NCI-H2171 (cell line): ENCODE measurements at places on chromosomes 2 and 18.

- no peak for DNase-seq
Observed at GRCh38 chr18:48543228-48543627, 4.4 kb downstream of the CTIF start.

DNA sequence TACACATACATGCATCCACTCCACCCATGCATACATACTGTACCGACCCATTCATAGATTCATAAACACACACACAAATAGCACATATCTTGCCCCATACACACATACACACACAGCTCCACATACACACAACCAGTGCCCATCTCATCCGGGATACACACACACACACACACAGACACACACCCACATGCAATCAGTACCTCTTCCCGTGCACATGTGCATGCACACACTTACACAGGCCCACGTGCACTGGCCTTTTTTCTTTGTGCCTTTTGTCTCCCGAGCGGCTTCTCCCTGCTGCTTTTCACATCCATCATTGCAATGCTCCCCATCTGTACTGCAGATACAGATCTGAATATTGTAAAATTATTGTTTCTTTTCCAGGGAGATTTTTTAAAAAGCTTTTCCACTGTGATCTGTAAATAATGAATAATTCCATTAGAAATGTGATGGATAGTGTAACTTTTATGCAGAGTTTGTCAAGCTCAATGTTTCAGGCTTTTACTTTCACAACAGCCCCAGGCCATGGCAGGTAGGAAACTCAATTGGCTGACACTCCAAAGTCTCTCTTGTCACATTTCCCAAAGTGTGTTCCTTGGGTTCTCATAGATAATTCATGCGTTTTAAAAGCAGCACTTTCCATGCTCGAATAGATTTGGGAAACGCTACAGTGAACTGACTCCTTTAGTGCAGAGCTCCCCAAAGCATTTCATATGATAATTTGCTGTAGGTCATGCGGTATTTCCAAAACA, 393.5 kb downstream of the CTNNA2 start:
- DNase-seq: no peak

GRCh38 chr2:232835687-232836208, 34.3 kb upstream of the SNORC start:
- peak; percentile 6 for DNase-seq

- no peak for DNase-seq
Observed at GRCh38 chr2:97676620-97677019, 7.1 kb downstream of the C2orf92 start.

GRCh38 chr2:163736433-163737189, 803 bp upstream of the FIGN start:
- no peak for DNase-seq

DNA sequence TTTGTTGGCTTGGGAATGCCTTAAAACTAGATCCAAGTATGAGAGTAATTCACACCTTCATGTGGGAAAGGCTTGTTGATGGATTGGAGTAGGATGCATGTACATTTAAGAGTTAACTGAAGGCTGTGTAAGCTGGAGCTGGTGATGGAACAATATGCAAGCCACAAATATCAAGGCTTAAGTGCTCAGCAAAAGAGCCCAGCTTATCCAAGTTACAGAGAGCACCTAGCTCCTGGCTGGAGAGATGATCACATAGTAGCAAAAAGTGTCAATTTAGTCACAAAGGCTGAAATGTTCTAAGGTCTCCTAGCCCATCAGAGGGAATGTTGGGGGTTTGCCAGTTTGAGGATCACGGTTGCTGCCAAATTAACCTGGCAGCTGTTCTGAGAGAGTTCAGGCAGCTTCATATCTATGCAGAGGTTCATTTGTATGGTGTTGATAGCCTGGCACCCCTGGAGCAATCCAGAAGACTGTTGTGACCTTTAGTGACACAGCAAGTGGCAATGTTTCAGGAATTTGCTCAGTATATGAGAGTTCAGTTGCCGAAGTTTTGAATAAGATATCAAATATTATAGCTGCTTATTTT, 228.2 kb downstream of the DOK6 start:
- DNase-seq: no peak

GRCh38 chr18:49959176-49959575, 145.8 kb upstream of the ACAA2 start:
- DNase-seq: no peak

DNA sequence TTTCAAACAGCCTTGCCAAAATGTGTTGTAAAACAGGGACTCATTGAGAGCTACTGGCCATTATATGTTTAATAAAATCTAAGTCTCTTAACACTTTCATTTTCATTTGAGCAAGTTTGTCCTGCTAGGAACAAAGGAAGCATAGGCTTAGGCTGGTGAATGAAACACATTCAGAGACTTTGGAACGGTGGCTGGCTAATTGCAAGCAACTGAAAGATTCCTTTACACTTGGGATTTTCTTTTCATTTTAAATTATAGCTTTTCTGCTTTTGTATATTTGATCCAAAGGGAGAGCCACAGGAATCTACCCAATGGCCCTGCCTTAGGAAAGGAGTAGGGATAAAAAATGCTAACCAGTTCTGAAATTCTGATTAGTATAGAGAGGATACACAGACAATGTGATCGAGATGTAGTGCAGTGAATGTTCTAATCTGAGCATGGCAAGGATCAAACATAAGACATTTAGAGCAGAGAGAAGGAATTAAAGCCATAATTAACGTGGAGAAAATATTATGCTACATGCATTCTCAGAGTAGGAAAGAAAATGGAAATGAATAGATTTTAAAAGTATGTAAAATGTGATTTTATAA, 911.4 kb upstream of the SLC39A10 start:
- no peak for DNase-seq

- DNase-seq: no peak
Observed at GRCh38 chr18:24584813-24585212, 124.4 kb downstream of the HRH4 start.

GRCh38 chr2:214247531-214247930, 163.3 kb upstream of the VWC2L start:
- DNase-seq: no peak
